ENCODE measurements at places on chromosomes 16 and 17.

GRCh38 chr16:66930189-66930588 lies 4.0 kb downstream of the CIAO2B start:
- no peak for DNase-seq

DNA sequence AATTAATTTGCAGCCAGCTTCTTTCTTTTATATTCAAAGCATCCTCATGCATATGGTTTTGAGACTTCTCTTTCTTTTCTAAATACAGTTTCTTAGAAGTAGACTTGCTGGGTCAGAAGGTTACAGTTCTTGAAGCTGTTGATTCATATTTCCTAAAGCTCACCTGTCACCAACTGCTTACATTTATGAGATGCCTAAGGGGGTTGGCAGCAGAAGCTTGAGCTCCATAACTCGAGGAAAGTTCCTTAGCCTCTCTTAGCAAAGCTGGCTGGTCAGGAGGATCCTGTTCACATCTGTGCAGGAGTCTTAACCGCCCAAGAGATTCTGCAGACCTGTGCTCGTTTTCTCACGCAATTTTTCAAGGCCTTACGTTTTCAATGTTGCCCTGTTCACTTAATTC lies 218.8 kb downstream of the SNX29 start:
- DNase-seq = no peak

GRCh38 chr17:289409-289808 lies 63.2 kb downstream of the RPH3AL start:
- no peak for DNase-seq

DNA sequence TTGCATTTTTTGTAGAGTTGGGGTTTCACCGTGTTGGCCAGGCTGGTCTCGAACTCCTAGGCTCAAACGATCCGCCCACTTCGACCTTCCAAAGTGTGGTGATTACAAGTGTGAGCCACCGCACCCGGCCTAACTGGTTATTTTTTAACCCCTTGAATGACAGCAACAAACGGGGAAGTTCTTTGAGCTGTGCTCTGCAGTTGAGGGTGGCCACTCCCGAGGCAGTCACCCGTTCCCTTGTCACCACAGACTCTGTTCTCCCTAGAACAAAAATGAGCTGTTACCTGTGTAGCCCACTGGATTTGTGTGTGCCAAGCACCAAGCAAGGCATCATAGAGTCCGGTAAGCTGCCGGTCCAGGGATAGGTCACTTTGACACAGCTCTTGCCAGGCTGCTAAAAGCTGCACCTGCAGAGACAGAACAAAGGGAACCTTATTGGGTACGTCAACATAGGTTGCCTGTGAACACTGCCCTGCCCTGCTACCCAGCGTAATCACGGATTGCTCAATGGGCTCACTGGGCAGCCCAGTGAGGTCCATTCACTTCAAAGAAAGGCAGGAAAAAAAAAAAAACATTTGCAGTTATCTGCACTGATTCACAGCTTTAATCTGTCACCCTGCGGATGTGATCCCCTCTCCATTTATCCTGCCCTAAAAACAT lies 19.6 kb downstream of the COG7 start:
- no peak for DNase-seq

- peak; percentile 12 for DNase-seq
These were observed 65.3 kb downstream of the MEAK7 start for GRCh38 chr16:84438971-84439696.

DNA sequence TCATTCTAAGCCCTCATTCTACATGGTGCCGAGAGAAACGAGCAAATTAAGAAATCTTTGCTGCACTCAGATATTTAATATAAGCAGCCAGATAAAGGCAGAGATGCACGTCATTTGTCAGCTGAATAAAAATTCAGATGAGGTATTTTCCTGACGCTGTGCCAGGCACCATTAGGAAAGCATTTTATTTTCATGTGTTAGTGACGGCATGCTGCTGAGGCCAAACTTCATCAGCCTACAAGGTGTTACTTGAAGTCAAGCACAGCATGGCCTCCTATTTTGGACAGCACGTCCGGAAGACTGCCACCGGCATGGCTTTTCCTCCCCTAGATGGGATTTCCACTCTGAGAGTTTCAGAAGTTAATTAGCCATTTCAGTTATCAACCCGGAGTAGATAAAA lies 70.3 kb downstream of the IRX3 start:
- no peak for DNase-seq

DNA sequence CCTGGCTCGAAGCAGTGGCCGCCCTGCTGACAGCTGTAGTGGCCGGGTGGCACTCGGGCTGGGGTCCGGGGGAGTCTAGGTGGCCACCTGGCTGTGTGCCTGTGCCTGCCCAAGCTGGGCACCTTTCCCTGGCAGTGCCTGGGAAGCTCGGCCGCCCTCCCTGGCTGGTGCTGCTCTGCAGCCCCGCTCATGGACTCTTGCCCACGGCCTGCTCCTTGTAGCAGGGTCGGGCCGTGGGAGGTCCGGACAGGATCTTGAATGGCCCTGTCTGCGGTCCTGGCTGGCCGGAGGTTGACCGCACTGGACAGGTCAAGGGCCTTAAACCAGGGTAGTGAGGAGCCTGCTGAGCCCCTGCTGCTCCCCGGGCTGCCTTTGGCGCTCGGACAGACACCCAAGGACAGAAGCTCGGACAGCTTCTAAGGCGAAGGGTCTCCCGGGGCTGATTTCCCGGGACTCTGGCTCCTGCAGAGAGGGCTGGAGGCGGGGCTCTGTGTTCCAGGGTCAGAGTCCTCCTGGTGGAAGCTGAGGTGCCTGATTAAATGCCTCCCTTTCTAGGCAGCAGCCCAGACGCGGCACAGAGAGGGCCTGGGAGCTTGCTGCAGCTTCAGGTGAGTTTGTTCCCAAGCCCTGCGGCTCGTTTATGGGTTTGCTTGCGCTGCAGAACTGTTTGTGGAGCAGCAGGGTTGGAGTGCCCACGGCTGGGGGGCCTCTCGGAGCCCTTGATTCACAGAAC lies 6.0 kb downstream of the CAPN15 start:
- DNase-seq = no peak

GRCh38 chr17:27945333-27945616 lies 52.1 kb upstream of the LYRM9 start:
- DNase-seq = no peak

- no peak for DNase-seq
These were observed 1.4 kb upstream of the CPPED1 start for GRCh38 chr16:12805066-12805465.

DNA sequence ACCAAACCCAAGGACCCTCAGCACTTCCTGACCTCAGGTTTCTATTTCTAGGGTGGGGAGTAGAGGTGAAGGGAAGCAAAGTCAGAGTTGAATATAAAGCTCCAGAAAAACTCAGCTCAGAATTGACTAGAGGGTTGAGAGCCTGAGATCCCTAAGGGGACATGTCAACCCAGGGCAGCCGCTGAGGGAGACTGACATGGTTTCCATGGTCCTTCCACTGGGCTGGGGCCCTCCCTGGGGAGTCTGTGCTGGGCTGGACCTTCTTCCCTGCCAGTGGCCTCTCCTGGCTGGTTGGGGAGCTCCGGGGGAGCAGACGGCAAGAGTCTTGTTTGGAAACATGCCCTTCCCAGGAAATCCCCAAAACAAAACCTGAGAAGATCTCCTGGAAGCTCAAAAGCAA lies 121.3 kb downstream of the METRNL start:
- no peak for DNase-seq

- DNase-seq = no peak
These were observed 55.5 kb downstream of the OTOA start for GRCh38 chr16:21719283-21719682.

Measured in Ammon's horn (tissue), 1 donor.